Activated naive CD8-positive, alpha-beta T cell treated with anti-CD3 and anti-CD28 coated beads for 36 hours (primary cell): ENCODE measurements at places on chromosomes 11 and 22.

- DNase-seq = no peak
Measured at GRCh38 chr11:86162239-86162638, 82.3 kb upstream of the EED start.

GRCh38 chr11:74559110-74559933 is 33.1 kb upstream of the POLD3 start:
- no peak for DNase-seq

DNA sequence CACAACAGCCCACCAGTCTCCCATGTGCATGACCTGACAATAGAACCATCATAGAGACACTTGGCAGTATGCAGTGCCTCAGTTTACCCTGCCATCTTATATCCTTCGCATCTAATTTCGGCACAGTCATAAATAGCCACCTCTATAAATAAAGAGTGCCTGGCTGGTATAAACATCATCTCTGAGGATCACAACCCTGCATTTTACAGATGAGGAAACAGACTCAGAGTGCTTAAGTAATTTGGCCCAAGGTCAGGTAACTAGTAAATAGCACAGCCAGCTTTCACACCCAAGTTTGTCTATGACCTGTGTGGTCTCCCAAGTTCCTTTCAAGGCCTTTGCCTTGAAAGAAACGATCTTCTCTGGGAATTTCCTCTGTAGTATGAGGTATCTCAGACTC is 44.6 kb downstream of the CYB5R2 start:
- no peak for DNase-seq

- no peak for DNase-seq
Measured at GRCh38 chr22:41360126-41360525, 21.6 kb upstream of the TEF start.

- no peak for DNase-seq
Measured at GRCh38 chr11:44561275-44561805, 4.1 kb upstream of the CD82 start.

GRCh38 chr11:8650401-8650990 is 32.0 kb downstream of the TRIM66 start:
- no peak for DNase-seq
